ENCODE measurements at places on chromosomes 11 and 22. TPM values are rescaled to one million over a fixed set of nuclear protein-coding genes. Genes with fewer than 3 reads are reported as not detected.

The GNG3 gene
- not detected for total RNA-seq

The OR6A2 gene
- total RNA-seq: 0.73 TPM

The NNMT gene
- 367 TPM for total RNA-seq

The ZNF408 gene
- total RNA-seq: 17.4 TPM

The BIRC3 gene
- total RNA-seq: 0.44 TPM

The RFPL1 gene
- not detected for total RNA-seq

The LRRC74B gene
- total RNA-seq: not detected

The DEUP1 gene
- not detected for total RNA-seq

The BCO2 gene
- total RNA-seq: 4.4 TPM

The OR5A1 gene
- not detected for total RNA-seq

The C11orf87 gene
- not detected for total RNA-seq

The HBD gene
- total RNA-seq: 0.83 TPM

The C11orf42 gene
- total RNA-seq: not detected

The C1QTNF4 gene
- total RNA-seq: 0.17 TPM

The DSCAML1 gene
- not detected for total RNA-seq

The ROBO3 gene
- total RNA-seq: 19.0 TPM

The LRRC10B gene
- not detected for total RNA-seq
